ENCODE measurements at places on chromosomes 7 and 10.

DNA sequence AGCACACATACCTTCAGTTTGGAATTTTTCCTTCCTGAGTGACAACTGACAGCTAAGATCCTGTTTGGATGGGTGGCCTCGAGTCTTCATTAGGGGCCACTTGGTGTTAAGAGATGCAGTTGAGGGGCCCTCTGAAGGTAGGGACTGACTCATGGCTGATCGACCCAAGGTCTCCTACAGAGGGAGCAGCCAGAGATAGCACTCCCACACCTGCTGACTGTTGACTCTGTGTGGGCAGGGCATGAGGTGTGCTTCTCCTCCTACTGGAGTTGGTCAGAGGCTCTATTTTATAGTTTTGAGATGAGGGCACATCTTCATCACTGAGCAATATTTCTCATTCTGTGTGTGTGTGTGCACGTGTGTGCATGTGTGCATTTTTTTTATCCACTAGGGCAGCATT is 378.8 kb upstream of the PODXL start:
- DNase-seq = no peak

DNA sequence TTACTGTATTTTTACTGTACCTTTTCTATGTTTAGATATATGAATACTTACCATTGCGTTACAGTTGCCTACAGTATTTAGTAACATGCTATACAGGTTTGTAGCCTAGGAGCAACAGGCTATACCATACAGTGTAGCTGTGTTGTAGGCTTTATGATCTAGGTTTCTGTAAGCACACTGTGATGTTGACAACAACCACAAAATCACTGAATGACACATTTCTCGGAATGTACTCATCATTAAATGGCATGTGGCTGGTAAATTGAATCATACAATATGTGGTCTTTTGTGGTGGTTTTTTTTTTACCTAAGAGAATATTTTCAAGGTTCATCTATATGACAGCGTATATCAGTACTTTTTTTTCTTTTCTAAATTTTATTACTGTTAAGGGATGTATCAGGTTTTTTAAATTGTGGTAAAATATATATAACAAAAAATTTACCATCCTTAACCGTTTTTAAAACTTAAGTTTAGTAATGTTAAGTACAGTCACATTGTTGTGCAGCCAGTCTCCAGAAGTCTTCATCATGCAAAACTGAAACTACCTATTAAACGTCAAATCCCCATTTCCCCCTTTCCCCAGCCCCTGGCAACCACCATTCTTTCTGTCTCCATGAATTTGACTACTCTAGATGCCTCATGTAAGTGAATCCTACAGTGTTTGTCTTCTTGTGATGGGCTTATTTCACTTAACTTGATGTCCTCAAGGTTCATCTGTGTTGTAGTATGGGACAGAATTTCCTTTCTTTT is 21.5 kb downstream of the BTAF1 start:
- DNase-seq = no peak

DNA sequence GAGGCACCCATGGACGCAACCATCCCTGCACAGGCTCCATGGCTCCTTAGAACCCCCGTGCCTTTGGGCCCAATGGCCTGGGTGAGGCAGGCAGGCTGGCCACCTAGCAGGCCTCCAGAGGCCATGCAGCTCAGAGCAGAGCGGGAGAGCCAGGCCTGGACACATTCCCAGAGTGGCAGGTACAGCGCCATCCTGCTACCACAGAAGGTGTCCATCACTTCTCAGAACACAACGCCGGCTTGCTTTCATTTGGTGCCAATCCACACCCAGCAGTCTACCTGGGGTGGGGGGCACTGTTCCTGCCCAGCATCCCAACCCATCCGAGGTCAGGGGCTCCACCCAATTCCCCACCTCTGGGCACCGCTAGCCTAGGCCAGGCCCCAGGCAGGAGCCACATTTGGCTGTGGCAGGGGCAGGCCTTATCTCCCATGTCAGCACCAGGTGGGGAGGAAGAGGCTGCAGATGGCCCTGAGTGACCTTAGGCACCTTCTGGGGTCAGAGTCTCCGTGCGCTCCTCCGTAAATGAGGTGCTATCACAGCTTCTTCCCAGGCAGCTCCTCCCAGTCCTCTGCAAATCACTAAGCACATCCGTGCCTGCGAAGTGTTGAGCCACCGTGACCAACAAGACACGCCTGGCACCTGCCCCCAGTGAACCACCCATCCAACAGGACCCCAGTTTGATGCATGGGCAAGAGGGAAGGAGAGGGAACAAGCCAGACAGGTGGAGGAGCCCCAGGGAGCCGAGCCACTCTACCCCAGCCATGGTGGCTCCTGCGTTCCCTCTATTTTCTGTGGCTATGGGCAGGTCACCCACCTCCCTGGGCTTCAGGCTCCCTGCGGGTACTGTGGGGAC is 14.2 kb downstream of the KCNH2 start:
- no peak for DNase-seq

GRCh38 chr7:48525736-48526732 is 354.8 kb downstream of the ABCA13 start:
- DNase-seq = no peak

- no peak for DNase-seq
Measured at GRCh38 chr10:69014171-69014570, 25.6 kb downstream of the KIFBP start.

DNA sequence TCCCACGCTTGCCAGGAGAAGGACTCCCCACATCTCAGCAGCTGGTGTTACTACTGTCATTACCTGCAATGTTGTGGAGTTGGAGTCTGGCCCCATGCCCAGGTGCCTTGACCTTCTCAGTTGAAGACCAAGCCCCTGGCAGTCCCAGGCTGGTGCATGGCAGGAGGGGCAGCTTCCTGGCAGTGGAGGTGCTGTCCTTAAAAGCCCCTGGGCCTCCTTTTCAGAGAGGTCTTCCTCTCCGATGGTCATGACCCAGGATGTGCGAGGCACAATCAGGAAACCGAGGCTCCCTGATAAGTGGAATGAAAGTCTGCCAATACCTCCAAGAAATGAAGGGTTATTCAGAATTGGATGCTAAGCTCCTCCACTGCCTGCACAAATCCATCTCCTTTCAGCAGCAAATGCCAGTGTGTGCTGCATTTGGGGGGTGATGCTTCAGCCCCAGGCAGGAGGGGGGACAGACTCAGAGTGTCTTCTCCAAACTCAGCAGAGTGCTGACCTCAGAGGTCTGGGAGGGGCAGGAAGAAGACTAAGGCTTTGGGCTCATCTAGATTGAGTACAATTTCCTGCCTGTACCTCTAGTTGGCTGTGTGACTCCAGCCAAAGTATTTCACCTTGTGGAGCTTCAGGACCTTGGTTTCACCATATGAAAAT is 97.0 kb upstream of the DDC start:
- no peak for DNase-seq

- no peak for DNase-seq
Measured at GRCh38 chr10:131787961-131788360, 112.8 kb upstream of the PPP2R2D start.

DNA sequence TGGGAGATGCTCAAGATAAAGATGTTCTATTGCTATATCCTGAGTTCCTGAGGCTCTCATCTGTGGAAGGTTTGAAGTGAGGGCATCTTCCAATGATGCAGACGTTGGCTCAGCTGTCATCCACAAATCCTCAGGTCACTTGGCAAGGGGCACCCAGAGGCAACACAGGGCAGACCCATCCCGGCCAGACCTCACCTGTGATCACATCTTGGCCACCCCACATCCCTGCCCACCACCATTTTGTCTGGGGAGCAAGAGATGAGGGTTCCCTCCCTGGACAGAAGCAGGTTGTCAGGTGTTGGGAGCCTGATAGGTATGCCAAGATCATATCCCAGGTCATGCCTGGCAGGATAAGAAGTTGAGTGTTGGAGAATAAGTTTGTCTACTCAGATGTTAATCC is 918.2 kb upstream of the ZNF722 start:
- DNase-seq = no peak

- DNase-seq = no peak
Measured at GRCh38 chr10:7544203-7544602, 122.6 kb downstream of the ITIH5 start.

DNA sequence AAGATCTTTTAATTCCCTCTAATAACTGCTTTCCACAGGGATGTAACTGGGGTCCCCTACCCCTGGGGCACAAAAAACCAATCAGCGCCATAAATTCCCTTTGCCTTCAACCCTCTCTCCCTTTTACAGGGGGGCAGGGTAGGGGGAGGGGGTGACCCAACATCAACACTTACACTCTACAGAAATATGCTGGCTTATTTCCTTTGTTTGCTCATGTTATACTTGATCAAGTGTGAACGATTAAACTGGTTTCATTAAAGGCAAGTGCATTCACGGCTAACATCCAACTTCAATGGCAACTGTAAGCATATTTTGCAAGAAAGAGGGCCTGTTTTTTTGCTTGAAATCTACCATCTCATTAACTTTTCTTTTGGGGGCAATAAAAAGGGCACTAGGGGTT is 2.9 kb downstream of the CTBP2 start:
- no peak for DNase-seq

GRCh38 chr10:86655596-86655995 is 1.2 kb downstream of the OPN4 start:
- DNase-seq = no peak

DNA sequence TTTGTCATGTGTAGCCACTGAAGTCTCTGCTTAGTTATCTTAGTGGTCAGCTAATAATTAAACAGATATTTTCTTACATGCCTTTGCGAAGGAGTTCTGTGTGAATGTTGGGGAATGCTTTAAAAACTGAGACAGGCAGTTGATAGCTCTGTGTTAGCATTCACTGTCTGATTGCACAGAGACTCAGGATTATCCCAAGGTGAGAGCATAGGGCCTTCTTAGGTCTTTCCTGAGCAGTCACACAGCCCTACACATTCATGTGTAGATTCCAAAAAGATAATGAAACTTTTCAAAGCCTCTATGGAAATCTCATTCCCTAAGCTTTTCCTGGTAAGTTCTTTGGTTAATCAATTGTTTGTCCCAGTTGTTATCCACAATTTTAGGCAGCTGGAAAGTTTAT is 67.7 kb downstream of the CASD1 start:
- no peak for DNase-seq

- DNase-seq = no peak
Measured at GRCh38 chr7:3063016-3063753, 19.5 kb upstream of the CARD11 start.

GRCh38 chr10:21022821-21023220 is 125.7 kb upstream of the NEBL start:
- DNase-seq = no peak

GRCh38 chr7:137545059-137545716 is 201.7 kb upstream of the PTN start:
- DNase-seq = no peak

DNA sequence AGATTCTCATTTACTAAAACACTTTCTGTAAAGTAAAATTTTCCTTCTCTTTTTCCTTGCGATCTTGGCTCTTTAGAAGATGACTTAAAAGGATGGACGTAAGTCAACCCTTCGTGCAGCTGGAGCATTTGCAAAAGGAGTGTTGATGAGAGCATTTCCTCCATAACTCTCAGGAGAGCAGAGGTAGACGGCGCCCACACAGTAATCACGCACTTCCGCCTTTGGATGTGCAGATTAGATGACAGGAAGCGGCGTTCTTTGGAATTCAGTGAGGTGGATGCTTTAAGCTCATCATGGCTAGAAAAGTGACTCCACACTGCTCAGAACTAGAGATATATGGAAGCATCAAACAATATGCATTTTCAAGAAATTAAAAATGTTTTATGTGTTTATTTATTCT is 43.0 kb upstream of the NPS start:
- no peak for DNase-seq

DNA sequence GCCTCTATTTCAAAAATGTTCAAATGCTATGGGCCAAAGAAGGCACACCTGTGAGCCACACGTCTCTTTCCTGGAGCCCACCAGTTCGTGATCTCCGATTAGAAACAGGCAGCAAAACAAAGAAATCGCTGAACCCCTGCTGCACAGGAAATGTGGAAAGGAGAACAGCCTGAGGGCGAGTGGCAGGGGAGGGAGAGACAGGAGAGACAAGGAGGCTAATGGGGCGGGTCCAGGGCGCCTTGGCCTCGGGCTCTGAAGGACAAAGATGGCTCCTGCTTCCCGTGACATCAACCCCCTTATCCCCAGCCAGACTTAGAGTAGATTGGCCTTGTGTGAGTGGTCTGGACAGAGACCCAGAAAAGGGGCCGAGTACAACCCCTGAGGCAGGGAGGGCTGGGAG is 62.4 kb upstream of the DOCK1 start:
- no peak for DNase-seq

DNA sequence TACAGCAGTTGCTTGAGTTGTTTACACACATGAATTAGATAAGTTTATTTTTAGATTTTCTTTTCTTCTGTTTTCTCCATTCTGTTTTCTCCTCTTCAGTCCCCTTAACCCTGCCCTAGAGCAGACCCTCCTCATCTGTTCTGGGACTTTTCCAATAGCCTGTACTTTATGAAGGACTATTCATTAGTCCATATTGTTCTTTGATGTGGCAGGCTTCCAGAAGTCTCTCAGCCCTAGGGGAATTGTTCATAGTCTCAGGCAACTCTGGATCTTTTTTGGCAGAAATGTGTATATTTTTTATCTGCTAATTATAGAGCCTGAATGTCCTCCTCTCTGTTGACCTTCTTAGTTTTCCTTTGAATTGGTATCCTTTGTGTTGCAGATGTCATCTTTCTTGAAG is 25.4 kb downstream of the KAT6B start:
- no peak for DNase-seq
